ENCODE measurements at places on chromosomes 2 and 18.

DNA sequence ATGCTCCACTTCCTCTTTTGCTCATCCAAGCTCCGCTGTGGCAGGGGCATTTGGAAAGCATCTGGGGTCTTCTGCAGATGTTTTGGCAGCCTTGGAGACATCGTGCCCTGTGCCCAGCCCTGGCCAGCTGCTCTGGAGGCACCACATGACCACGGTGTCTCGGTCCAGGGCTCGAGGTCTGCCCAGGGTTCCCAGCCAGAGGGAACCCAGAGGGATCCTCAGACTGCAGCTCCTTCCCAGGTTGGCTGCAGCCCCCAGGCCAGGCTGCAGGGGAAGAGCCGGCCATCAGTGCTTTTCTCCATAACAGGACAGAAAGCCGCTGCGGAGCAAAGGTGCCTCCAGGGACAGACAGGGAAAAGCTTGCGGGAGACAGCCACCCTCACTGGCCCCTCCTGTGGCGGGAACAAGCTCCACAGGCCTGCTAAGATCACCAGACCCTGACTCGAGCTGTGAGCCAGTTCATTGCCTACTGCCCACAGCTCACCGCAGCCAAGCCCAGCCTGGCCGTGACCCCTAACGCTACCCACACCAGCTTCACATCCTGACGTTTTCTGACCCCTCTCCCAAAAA, 74.7 kb downstream of the SMAD7 start:
- no peak for DNase-seq

DNA sequence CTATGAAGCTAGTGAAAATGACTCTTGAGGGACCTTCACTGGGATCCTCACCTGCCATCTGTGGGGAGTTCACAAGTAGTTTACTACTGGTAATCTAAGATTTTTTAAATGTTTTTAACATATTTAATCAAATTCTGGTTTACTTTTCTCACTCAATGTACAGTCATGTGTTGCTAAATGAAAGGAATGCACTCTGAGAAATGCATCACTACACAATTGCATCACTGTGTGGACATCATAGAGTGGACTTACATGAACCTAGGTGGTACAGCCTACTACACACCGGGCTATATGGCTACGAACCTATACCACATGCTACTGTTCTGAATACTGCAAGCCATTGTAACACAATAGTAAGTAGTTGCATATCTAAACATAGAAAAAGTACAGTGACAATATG, 528.0 kb downstream of the BCL11A start:
- DNase-seq, result no peak

GRCh38 chr2:218301176-218301819, 9.0 kb upstream of the TMBIM1 start:
- no peak for DNase-seq

DNA sequence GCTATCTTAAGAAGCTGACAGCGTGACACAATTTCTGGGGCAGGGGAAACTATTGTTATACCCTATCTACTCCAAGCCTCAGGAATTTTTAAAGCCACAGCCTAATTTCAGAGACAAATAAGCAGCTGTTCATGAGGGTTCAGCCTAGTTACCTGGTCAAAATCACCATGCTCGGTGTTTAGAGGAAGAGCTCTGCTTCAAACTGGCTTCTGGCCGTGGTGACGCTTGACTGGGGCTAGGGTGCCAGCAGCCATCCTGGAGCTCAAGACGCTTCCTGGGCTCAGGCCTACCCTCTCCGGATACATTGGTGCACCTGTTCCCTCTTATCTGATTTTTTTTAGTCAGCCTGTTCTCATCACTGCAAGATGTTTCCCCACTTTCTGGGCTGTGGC, 41.7 kb downstream of the FRZB start:
- DNase-seq, result no peak

DNA sequence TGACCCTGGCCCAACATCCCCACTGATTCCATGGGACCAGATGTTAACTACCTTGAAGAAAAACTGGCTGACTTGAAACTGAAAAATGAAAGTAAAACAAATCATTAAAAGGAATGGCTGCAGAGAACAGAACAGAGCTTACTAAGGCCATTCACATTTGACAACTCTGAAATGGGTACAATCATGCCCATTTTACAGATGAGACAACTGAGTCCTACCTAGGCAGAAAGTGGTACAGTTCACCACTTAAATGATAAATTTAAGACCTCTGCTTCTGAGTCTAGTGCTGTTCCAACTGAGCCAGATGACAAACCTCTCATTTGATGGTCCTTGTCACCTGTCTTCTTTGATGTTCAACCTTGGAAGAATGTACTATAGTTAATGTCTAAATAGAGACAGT, 65.8 kb downstream of the THNSL2 start:
- no peak for DNase-seq

DNA sequence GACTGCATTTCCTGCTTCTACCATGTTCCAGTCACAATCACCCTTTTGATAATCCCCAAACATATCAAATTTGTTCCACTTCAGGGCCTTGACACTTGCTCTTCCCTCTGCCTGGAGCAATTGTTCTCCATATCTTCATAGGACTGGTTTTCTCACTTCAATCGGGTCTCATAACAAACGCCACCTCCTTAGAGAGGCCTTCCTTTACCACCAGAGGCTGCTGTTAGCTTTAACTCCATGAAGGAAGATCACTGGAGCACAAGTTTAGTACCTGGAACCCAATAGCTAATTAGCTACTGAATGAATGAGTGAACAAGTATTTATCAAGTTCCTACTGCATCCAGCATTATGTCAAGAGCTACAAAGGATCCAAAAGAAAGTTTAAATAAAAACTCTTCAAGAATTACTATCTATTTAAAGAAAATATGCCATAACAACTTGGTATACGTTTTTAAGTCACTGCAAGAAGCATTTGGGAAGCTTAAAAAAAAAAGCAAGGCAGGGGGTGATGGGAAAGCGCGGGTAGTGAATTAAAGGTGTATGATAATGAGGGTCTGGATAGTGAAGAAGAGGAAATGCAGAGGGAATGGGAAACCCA, 58.8 kb downstream of the BAZ2B start:
- no peak for DNase-seq

Measured in cerebellar nuclear complex (tissue), 1 donor.